ENCODE measurements at places on chromosomes 12 and 14.

DNA sequence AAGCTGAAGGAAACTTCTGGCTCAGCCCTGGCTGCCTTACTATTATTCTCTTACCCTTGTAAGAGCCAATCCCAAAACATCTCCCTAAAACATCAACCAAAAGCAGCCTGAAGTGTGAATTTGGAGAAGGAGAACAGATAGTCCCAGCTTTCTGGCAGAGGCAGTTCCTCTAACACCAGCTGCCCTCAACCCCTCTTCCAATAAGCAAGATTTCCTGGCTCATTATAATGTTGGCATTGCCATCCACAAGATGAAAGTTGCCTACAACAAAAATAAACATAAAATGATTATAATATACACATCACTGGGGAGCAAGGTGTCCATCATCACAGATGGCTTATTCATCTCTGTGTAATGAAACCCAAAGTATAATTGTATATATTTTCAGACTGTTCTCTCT lies 352.5 kb upstream of the CCDC196 start:
- DNase-seq, result no peak

DNA sequence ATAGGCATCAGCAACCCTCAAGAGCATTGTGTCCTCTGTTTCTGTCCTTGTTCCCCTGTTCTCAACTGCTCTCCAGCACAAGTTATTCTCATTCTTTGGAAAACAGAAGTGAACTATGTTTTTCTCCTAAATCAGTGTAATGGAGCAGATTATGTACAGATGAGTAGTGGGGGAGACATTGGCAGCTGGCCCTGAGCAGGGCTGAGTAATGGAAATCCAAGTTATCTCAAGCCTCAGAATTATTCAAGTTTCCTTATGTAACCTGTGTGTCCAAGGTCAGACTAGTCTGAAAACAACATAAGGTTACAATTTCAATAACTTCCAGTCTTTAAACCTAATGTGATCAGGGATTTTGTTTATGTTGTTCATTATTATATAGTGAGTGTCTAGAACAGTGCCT lies 116.1 kb upstream of the FUT8 start:
- no peak for DNase-seq

GRCh38 chr12:65728848-65729793 lies 95.2 kb upstream of the HMGA2 start:
- peak; percentile 27 for DNase-seq

GRCh38 chr12:70154087-70154638 lies 89.1 kb upstream of the CNOT2 start:
- no peak for DNase-seq

DNA sequence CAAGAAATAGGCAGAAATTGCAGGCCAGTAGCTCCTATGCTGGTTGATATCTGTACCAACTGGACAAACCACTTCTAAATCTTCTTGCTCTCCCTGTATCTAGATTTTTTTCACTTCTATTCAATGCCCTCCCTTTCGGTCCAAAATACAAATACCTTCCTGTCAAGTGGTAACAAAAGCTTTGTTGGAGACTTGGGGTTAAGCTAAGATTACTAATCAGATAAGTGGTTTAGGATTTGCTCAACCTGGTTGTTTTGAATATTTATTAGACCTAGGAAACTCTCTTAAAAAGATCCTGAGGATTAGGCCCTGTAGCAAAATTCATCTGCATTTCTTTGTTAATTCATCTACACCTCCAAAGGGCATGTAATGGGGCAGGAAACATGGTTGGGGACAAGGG lies 410.1 kb downstream of the NAV3 start:
- no peak for DNase-seq

- no peak for DNase-seq
Measured at GRCh38 chr14:104072586-104072985, 12.9 kb upstream of the ASPG start.

GRCh38 chr12:1796515-1797010 lies 23.8 kb upstream of the LRTM2 start:
- DNase-seq, result no peak

DNA sequence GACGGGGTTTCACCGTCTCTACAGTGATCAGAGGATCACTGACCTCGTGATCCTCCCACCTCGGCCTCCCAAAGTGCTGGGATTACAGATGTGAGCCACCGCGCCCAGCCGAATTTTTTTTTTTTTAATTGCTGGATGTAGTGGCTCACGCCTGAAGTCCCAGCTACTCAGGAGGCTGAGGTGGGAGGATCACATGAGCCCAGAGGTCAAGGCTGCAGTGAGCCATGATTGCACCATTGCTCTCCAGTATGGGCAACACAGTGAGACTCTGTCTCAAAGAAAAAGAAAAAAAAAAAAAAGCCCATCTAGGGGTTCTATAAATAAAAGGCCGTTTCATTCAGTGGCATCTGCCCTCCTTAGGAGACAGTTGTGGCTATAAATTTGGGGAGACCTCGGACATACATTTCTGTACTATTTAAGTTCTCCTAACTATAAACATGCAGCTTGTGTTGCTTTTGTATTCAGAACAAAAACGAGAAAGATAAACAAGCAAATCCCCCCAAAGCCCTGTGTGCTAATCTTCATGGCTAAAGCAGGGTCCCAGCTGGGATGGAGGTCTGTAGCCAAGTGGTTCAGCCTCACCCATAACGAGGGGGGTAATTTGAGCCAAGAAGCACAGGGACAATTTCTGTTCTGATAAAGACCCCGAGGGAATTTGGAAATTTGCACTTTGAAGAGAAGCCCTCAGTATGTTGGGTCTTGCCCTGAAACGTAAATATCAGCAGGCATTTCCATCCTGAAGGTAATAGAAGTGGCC lies 35.0 kb upstream of the BCL7A start:
- DNase-seq, result no peak

DNA sequence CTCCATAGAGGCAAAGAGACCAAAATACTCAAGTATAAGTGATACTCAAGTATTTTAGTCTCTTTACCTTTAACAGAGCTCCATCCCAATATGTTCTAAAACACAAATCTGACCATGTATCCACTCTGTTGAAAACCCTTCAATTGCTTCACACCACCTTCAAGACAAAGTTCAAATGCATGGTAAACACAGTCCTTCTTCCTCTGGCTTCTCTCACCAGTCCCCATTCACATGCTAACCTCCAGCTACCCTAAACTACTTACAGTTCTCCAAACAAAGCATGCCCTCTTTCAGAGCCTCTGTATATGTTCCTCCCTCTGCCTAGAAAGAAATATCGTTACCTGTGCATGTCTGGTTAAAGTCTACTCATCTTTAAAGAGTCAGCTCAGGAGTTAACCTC lies 100.2 kb downstream of the NUMB start:
- no peak for DNase-seq

DNA sequence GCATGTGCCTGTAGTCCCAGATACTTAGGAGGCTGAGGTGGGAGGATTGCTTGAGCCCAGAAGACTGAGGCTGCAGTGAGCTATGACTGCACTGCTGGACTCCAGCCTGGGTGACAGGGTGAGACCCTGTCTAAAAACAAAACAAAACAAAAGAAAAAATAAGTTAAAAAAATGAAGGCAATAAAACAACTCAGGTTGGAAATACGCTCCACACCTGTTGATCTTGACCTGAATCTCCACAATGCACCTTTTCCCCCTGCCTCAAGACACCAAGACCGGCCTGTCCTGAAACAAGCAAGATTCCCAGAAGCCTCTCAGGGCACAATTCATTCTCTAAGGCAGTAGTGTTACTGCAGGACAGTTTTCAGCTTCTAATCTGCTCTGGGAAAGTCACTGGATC lies 20.8 kb upstream of the CEBPE start:
- no peak for DNase-seq

GRCh38 chr12:89166525-89166934 lies 185.8 kb downstream of the DUSP6 start:
- DNase-seq, result no peak

DNA sequence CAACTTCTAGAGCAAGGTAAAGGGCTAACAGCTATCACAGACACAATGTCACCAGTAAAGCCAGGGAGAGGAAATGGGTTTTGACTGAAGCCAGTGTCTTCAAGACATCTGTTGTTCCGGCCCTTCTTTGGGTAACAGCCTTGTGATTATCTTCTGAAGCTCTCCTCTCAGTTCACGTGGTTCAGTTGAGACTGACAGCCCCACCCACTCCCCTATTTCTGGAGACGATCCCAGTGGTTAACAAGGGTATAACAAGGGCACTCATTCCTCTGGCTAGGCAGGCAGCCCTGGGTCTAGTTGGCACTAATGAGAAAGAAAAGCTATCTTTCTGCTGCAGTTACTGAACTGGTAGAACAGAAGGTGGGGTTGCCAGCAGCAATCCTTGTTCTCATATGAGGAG lies 6.9 kb downstream of the GNPTAB start:
- no peak for DNase-seq

DNA sequence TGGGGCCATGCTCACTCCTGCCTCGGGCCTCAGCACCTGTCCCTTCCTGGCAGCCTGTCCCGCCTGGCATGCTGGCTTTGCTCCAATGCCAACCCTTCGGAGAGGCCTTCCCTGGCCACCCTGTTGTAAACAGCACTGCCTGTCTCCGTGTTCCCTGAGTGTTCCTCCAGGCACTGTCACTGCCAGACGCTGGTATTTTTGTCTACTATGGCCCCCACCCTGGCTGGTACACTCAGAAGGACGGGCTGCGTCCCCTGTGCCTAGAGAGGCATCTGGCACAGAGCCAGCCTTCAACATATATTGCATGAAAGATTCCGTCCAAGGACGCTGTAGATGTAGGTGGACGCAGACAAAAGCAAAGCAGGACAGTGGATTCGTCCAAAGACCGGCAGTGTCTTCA lies 2.7 kb upstream of the ASPG start:
- DNase-seq, result no peak

DNA sequence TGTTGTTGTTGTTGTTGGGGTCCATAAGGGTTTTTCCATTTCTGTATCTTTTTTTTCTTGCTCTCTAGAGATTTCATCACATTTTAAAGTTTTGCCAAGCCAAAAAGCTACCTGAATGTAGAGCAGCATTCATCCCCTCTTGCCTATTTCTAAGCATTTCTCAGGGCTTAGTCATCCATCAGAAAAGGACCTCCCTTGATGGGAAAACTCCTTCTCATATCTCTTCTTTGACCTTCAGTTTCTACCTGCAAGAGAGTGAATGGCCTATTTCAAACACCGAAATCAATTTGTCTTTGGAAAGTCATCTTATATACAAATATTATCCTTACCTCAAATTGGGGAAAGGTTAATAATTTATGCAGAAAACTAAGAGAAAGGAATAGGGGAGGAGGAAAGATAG lies 4.5 kb downstream of the MYBPC1 start:
- no peak for DNase-seq

DNA sequence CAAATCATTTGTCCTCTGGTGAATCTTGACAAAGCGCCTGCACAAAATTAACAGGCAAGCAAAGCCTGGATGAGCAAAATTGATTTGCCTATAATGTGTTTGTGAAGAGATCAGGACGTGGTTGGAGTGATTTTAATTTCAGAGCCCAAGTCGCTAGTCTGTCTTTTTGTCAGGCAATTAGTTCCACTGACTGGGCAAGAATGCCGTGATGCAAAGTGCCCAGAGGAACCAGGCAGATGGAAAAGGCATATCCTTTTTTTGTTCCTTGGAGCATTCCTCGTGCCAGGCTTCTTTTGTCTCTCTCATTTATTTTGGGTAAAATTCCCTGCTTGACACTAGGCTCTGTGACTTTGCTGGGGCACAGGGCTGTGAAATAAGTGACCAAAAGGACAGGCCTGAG lies 65.9 kb upstream of the CCDC198 start:
- DNase-seq, result no peak

- DNase-seq, result no peak
Measured at GRCh38 chr14:99619835-99620834, 16.1 kb upstream of the CCDC85C start.

DNA sequence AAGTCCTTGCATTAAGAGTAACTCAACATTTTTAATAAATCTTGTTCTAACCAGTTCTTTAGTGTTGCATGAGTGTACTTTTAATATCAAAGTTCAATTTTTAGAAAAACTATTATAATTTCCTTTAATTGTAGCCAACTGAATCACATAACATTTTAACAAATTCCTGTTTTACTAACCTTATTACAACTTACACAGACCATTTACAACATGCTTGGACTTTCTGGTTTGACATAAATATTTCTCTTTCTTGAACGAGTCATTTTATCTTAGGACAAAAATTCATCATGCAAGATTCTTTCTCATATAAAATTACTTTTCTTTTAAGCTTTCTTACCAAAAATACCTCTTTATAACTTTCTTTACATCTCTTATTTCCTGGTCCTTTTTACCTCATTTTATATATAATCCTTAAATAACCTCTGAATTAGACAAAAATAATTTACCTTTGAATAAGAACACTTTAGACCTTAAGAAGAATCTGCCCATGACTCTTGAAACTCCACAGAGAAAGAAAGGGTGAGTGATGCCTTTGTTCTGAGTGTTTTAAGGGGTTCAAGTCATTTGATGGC lies 3.9 kb downstream of the SLCO1A2 start:
- no peak for DNase-seq

DNA sequence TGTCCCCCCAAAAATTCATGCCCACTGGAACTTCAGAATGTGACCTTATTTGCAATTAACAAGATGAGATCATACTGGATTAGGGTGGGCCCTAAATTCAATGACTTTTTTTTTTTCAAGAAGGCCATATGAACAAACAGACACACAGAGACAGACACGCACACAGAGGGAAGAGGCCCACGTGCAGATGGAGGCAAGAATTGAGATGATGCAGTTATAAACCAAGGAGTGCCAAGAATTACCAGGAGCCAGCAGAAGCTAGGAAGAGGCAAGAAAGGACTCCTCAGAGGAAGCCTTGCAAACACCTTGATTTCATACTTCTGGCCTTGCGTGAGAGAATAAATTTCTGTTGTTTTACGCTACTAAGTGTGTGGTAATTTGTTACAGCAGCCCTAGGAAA lies 33.4 kb downstream of the NELL2 start:
- DNase-seq, result no peak

GRCh38 chr12:20505056-20505455 lies 136.7 kb downstream of the PDE3A start:
- no peak for DNase-seq

DNA sequence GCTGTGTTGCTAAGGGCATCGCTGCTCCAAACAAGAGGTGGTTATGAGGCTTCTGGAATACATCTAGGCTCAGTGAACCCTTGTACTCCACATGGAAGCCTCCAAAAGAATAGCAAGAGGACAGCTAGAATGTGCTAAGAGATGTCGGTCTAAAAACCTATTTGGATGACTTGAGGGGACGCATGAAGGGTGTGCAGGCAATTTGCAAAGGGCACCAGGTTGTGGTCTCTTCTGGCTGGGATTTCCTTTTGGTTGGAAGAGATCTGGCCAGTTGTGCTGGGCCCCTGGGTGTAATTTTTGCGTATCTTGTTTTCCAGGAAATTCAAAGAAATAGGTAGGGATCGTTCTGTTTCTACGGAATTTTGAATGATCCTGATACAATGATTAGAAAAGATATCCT lies 4.2 kb downstream of the TTC9 start:
- no peak for DNase-seq

DNA sequence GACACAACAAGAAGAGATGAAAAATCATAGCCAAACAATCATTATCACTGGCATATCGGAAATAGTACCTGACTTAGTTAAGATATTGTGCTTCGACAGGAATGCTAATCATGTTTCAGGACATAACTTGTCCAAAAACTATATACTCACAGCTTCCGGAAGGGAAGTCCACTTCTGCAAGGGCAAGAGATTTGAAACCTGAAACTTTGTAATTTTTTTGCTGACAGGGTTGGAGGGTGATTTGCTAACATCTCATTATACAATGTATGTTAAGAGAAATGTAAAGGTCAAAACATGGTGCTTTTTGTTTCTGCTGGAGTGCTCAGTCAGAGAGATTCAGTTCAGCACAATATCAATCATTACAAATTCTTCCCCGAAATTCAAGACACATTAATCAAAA lies 200.3 kb downstream of the CNTN1 start:
- DNase-seq, result no peak

Measured in progenitor cell of endocrine pancreas (in vitro differentiated cells).